LHCN-M2 (cell line): ENCODE measurements at places on chromosomes 1 and 21. TPM values are rescaled to one million over a fixed set of nuclear protein-coding genes. Genes with fewer than 3 reads are reported as not detected.

GRCh38 chr1:219876798-219877209 is 51.6 kb downstream of the SLC30A10 start:
- DNase-seq = peak; percentile 9

DNA sequence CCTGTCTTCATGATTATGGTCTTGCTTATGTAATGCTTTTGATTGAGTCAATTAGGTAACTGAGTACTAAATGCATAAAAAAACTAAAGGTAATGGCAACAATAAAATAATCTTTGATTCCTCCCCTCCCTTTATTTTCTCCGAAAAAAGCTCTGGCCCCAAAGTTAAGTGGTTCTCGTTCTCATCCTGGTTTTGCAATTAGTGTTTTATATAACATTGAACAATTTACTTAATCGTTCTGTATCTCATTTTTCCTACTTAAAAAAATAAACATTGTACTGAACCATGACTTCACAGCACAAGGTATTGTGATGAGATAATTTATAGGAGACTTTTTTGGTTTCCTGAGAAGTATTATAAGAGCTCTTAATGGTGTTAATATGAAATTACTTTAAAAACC is 11.3 kb downstream of the SLC22A15 start:
- no peak for DNase-seq

DNA sequence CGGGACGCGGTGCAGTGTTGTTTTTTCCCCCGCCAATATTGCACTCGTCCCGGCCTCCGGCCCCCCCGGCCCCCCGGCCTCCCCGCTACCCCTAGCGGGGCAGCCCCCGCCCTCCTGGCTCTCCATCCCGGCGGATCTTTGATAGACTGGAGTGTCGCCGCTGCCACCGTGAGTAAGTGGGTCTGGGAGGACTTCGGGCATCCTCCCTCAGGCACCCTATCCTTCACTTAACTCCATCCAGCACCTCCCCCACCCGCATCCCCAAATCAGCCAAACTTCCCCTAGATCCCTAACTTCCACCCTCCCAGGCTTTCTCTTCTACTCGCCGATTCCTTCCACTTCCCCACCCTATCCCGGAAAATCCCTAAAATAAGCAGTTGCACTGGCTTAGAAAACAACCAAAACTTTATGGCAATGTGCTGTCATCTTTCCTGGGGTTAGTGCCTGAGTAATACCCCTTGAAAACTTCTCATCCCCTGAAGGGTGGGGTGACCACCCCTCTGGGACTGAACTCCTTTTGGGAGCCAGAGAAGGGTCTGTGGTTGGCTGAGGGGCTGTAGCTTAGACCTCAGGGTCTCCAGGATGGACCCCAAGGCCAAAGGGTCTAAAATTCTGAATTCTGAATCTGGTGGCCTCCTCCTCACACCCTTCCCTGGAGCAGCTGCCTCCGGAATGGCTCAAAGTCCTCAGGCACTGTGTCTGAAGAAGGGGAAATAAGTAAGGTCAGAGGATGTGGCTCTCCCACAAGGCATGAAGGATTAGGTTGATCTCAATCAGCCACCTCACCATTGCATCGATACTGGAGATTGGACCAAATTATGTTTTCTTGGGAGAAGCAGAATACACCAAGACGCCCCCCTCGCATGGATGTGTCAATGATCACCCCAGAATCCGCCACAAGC is 12.2 kb downstream of the THBS3 start:
- DNase-seq = no peak

DNA sequence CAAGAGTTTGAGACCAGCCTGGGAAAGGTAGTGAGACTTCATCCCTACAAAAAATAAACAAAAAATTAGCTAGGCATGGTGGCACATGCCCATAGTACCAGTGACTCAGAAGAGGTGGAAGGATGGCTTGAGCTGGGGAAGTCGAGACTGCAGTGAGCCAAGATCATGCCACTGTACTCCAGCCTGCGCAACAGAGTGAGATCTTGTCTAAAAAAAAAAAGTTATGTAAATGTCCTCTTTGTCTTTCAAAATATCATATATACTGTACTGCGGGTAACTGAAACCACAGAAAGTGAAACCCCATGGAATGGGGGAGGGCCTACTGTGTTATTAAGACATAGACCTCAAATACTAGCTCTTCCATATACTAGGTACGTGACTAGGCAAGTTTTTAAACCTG is 20.8 kb downstream of the ACADM start:
- no peak for DNase-seq

DNA sequence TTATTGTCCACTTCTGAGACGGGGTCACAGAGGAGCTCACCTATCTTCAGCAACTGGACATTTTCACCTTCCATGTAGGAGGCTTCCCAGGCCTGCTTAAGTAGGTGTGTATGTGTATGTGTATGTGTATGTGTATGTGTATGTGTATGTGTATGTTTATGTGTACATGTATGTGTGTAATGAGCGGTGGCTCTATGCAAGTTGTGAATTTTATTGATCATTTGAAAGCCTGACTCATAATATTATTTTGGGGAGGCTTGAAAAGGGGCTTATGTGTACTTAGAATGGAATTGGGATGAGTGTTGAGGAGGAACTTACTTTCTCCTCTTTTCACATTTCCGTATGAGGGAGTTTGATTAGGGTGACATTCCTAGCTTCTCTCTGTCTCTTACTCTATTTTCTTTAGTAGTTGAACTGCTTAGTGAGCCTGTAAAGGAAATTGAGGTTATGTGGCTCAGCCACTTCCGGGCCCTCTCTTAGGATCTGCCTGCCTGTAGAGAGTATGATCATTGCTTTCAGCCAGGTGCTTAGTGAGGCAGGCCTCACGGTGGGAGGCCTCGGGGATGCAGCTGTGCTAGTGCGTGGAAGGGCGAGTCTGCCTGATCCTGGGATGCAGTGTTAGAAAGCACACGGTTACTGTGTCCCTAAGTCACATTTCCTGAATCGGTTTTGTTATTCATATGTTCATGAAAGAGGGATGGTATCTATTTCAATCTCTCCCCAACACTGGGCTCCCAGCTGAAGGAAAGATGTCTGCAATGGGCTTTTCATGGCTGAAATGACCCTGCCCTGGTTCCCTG is 61.0 kb downstream of the IER5 start:
- no peak for DNase-seq

PGLYRP3 gene
- total RNA-seq = not detected in 2 replicates

RPL22 gene
- total RNA-seq = 111 and 136 TPM in 2 replicates

SELENBP1 gene
- total RNA-seq = 16.2 and 17.9 TPM in 2 replicates

ATP6V1G3 gene
- total RNA-seq = not detected in 2 replicates

DDR2 gene
- 55.3 and 73.1 TPM in 2 replicates for total RNA-seq
